ENCODE measurements at places on chromosomes 4 and X.

GRCh38 chrX:96997196-96997595 is 113.5 kb downstream of the RPA4 start:
- no peak for DNase-seq

DNA sequence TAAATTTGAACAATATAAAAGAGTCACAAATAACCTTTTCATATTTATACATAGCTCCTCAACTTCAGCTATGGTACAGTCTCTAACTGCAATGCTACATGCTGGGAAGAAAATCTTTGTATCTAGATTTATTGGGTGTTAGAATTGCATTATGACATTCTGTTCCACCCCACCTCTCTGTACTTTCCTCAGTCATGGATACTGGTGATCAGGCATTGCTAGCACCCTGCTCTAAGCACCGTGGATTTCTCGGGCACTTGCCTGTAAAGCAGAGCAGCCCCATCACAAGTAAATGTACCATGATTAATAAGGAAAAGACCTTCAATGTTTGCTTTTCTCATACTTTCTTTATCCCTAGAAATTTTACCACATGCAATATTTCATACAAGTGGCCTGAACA is 1028.9 kb upstream of the INTU start:
- DNase-seq: no peak

- DNase-seq: no peak
Measured at GRCh38 chr4:144656850-144657249, 10.9 kb downstream of the HHIP start.

DNA sequence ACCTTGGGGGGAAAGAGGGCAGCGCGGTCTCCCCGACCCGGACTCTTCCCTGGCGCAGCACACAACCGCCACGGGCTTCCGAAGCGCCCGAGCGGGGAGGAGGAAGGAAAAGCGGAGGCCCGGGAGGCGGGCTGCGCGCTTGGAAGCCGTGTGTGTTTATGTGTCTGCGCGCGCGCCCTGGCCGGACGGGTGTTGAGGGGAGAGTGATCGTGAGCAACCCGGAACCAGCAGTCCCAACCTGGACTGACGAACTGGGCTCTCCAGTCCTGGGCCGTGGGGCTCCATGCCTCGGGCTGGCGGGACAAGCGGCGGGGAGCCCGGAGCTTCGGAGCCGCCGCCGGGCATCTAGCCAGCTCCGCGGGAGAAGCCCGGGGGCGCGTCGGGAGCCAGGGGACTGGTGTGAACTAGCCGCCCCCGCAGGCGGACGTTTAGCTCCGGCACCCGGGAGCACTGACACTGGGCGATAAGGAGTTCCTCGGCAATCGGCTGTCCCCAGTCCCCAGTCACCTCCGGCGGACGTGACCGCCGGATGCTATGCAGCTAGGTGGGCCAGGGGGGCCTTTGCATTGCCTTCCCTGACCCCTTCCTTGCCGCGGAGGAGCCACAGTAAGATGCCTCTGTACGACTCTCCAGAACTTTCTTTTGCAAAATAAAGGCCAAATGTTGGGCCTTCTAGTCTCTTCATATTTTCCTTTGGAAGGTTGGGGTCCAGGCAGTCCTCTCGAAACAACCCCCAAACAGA is 74.8 kb upstream of the BCOR start:
- DNase-seq: no peak

DNA sequence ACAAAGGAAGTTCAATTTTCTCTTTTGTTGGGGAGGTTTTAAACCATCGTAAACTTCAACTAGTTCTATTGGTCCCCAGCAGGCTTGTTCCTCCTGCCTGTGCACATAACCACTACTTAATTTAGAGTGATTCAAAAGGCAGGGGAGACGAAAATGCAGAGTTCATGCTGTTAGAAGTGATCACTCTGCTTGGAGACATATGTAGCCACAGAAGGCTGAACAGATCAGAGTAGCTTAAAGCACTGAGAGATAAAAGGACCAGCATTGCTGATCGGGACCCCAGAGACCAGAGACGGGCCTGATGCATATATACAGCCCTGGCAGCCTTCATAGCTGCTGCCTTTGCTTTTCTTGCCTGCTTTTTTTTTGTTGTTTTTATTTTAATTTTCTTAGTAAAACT is 662.0 kb upstream of the CPEB2 start:
- no peak for DNase-seq

All from upper lobe of left lung (tissue), 6 donors.